H54 (cell line): ENCODE measurements at places on chromosomes 1 and 21.
A peak's percentile ranks its signal among the peaks of the same experiment; 100 is the strongest.

DNA sequence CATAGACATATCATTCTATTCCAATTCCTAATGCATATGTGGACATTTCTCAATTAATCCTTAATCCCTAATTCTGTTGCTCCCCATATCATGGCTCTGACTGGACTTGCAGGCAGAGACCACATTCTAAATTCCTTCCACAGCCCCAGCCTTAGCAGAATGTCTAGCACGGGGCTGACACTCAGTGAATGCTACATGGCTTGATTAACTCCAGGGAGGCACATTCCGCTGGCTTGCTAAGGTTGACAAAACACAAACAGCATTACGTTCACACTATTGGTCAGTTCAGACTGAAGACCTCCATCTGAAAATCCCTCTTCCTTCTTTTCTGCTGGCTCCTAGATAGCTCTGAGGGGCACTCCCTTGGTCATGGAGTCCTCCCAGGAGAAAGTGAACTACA is 119.4 kb downstream of the ASTN1 start:
- no peak for DNase-seq

- no peak for DNase-seq
Measured at GRCh38 chr1:10193288-10193687, 17.1 kb upstream of the KIF1B start.

- DNase-seq: no peak
Measured at GRCh38 chr1:181152892-181153633, 64.6 kb downstream of the IER5 start.

DNA sequence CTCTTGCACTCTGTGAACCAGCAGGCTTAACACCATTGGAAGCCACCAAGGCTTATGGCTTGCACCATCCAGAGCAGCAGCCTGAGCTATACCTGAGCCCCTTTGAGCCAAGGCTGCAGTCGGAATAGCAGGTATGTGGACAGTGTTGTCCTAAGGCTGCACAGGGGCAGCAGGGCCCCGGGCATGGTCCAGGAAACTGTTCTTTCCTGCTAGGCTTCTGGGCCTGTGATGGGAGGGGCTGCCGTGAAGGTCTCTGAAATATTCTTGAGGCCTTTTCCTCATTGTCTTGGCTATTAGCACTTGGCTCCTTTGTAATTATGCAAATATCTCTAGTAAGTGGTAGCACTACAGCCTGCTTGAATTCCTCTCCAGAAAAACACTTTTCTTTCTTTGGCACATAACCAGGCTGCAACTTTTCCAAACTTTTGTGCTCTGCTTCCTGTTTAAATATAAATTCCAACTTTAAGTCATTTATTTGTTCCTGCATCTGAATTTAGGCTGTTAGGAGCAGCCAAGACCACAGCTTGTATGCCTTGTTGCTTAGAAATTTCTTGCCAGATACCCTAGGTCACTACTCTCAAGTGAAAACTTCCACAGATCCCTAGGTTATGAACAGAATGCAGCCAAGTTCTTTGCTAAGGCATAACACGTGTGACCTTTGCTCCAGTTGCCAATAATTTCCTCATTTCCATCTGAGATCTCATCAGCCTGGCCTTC is 5.2 kb downstream of the KRTAP20-4 start:
- DNase-seq: no peak

GRCh38 chr1:47766832-47767740 is 230.1 kb downstream of the TRABD2B start:
- DNase-seq: no peak

- no peak for DNase-seq
Measured at GRCh38 chr1:194821091-194821490, 1634.7 kb upstream of the B3GALT2 start.

DNA sequence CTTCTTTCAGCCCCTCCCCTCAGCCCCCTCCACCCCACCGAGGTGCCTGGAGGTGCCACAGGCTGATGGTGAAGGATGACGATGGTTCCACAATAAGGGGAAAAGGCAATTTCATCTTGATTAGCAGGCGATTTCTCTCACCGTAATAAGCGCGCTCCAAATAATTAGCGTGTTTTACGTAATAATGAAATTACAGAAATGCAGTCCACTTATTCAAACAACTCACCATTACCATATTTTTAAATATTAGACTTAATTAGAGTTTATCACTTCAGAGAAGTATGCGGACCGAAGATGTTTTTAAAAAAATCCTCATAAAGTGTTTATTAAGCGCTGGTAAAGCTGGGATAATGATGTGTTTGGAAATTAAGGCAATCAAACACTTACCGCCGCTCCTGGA is 14.9 kb downstream of the DMAP1 start:
- no peak for DNase-seq

- peak; percentile 76 for DNase-seq
Measured at GRCh38 chr1:941588-942383, 17.3 kb downstream of the NOC2L start.

DNA sequence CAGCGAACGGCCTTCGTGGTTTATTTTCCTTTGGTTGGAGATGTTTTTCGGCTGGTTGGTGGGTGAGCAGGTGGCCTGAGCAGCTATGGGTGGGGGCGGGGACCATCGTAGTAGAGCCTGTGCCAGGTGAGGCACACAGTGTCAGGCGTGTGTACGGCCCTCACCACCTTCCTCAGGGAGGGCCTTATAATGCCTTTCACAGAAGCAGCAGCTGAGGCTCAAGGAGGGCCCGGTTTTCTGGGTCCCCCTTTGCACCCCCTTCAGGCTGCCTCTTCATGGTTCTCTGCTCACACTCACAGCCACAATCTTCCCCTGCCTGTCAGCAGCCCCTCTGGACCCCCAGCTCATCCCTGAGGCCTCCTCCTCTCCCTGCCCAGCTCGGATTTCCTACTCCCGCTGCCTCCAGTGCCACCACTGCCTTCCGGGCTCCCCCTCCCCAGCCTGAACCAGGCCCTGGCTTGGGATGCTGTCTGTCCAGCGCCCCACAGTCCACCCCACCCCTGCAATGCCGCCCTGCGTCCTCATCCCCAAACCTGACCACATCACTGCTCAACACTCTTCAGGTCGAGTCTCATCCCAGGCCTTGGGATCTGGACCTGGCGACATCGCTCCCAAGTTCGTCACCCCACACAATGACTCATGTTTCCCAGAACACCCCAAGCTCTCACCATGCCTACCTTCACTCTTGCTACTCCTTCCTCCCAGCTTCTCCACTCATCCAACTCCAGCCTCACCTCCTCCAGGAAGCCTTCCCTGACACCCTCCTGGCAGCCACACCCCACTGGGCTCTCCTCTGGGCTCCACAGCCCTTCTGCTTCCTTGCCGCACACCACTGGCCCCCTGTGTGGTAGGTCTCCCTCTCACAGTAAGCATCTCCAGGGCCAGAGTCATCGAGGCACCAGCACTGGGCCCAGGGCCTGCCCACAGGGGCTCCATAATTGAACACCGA is 53.9 kb downstream of the DMRTB1 start:
- DNase-seq: no peak

DNA sequence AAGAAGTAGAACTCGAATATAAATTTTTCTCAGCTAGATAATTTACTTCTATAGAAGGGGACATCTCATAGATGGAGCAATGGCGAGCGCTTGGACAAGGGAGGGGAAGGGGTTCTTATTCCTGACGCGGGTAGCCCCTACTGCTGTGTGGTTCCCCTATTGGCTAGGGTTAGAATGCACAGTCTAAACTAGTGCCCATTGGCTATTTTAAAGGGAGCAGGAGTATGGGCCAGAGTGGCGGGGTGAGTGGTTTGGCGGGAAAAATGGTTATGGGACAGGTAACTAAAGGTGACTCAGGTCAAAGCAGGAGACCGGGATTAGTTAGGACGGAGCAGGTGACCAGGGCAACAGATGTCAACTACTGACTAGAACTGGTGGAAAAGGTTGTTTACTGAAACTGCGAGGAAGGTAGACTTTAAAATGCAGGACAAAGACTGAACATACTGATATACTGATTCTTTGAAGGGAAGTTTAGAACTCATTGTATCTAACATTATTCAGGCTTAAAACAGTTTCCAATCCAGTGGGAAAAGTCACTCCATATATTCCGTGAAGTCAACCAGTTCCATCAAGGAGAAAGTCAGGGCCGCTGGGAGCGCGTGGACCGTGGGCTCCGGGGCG is 940 bp upstream of the ATAD3A start:
- DNase-seq: no peak

GRCh38 chr1:103365860-103366569 is 159.5 kb upstream of the RNPC3 start:
- no peak for DNase-seq

- no peak for DNase-seq
Measured at GRCh38 chr1:229603371-229604005, 22.4 kb downstream of the TAF5L start.

DNA sequence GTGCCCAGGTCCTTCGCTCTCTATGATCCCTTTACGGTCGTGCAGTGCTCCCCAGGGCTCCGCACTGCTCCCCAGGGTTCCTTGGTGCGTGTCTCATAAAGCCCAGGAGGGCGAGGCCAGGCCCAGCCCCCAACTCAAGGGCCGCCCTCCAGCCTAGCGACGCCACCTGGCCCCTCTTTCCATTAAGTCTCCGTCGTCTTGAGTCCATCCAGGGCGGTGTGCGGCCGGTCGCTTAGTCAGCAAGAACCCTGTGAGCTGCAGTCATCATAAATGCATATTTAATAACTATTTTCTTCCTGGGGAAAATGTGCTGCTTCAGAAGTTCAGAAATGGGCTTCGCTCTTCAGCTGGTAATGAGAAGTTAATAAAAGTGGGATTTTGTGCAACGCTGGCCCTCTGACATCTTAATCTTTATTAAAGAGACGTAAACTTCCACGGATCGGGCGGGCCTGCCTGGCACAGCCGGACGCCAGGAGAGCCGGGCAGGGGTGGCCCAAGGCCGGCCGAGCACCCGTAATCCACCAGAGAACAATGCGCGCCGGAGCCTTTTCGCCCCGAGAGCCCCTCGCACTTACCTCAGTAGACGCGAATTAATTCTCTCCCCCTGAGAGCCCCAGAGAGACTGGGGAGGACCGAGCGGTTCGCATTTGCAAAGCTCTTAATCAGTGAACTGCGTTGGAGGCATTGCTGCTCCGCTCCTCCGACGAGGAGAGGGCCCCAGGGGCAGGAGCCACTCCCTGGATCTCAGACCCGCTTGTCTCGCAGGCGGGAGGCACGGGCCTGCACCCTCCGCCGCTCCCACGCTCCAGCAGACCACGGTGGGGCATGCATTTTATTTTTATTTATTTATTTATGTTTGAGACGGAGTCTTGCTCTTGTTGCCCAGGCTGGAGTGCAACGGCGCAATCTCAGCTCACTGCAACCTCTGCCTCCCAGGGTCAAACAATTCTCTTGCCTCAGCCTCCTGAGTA is 188.3 kb upstream of the ARHGEF16 start:
- DNase-seq: no peak

- no peak for DNase-seq
Measured at GRCh38 chr21:41765973-41766882, 624 bp downstream of the RIPK4 start.

DNA sequence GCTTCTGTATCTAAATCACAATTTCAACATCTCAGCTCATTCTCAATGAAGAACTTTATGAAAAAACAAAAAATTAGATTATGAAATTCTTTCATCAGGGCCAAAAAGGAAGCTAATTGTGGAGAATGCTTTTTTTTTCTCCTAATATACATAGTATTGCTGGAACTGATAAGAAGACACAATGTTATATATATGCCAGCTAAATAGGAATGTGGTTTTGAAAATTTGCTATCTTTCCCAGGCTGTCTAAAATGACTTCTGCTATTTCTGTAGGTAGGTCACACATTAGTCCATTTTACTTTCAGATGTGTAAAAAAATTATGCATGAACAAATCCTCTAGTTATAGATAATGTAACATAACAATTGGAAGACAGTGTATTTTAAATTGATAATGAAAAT is 732.9 kb downstream of the RWDD3 start:
- DNase-seq: no peak

DNA sequence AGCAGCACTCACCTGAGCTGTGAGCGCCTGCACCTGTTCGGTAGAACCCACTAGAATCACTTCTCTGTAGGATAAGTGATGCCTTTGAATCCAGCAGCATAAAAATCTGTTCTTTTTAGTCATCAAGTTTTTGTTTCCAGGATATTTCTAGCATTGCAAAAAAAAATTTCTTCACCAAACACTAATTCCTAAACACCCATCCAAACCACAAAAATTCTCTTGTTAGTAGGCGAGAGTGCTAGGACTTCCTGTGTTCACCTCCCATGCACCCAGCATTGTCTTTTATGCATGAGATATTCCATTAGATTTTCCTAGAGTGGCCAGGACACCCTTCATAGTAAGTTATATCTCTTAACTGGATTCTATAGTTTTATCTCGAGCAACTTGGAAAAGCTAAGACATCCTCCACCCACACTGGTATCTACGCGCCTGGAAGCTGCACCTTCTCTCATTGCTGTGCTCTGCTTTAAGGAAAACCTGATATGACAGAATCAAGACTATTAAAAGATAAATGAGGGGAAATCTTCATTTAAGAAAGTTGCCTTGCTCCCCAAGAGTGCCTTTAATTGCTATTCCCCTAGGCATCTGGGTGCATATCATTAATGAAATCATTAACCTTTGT is 12.3 kb downstream of the SERTAD4 start:
- DNase-seq: no peak

GRCh38 chr1:32071758-32072621 is 749 bp upstream of the TMEM39B start:
- DNase-seq: peak; percentile 45

- no peak for DNase-seq
Measured at GRCh38 chr1:206863266-206863665, 2.2 kb upstream of the IL20 start.

DNA sequence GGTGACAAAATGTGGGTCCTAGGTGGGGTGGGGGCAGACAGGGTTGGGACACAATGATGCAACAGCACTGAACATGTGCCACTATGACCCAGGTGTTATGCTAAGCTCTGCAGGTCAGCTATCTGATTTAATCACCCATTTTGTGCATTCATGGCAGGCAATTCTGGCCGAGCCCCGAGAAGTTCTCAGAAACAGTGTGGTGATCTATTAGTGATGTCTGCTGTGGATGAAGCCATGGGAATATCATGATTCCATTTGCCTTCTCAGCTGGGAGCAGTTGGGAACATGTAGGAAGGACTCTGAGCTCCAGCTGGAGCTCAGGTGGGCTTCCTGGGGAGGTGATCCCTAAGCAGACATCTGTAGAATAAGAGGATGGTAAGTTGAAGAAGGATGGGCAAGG is 194.0 kb upstream of the POU3F1 start:
- no peak for DNase-seq

DNA sequence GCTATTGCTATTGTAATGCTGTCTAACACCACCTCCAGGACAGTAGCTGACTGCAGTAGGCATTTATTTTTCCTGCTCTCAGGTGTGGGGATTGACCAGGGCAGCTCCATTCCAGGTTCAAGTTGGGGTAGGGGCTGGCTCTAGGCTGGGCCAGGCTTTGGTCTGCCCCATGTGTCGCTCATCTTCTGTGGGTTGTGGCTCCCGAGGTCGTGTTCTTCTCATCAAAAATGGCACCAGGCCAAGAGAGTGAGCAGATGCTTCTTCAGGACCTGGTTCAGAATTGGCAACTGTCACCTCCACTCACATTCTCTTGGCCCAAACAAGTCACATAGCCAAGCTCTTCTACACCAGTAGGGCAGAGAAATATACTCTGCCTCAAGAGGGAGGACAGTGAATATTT is 133.7 kb downstream of the PTPRU start:
- DNase-seq: no peak

DNA sequence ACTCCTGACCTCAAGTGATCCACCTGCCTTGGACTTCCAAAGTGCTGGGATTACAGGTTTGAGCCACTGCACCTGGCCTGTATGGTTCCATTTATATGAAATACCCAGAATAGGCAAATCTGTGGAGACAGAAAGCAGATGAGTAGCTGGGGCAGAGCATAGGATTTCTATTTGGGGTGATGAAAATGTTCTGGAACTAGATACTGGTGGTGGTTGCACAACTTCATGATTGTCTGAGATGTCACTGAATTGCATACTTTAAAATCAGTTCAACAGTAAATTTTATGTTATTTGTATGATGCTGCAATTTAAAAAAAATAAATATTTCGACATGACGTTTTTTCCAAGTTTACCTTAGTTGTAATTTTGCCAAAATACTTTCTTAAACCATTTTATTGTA is 23.9 kb downstream of the ITSN1 start:
- no peak for DNase-seq
